ENCODE measurements at places on chromosomes 6 and 20. TPM values are rescaled to one million over a fixed set of nuclear protein-coding genes. Genes with fewer than 3 reads are reported as not detected.

Gene CRYBG1
- total RNA-seq = 50.7 TPM

Gene SIRPD
- total RNA-seq = not detected

Gene NRM
- 29.6 TPM for total RNA-seq

Gene RAMACL
- total RNA-seq = 0.95 TPM

Gene BMP5
- not detected for total RNA-seq

Gene HLA-DMA
- 19.4 TPM for total RNA-seq

Gene ERVFRD-1
- total RNA-seq = not detected

Gene BTNL2
- total RNA-seq = not detected

Gene MRPS18B
- total RNA-seq = 109 TPM

Gene TTK
- 37.9 TPM for total RNA-seq

Measured in activated T-cell treated with anti-CD3 and anti-CD28 coated beads, Interleukin-2, amount 50 U/mL, for 72 hours (primary cell).